ENCODE measurements at places on chromosomes 11 and 22.

- no peak for DNase-seq
These were observed 331.0 kb downstream of the LARGE1 start for GRCh38 chr22:33589297-33589696.

DNA sequence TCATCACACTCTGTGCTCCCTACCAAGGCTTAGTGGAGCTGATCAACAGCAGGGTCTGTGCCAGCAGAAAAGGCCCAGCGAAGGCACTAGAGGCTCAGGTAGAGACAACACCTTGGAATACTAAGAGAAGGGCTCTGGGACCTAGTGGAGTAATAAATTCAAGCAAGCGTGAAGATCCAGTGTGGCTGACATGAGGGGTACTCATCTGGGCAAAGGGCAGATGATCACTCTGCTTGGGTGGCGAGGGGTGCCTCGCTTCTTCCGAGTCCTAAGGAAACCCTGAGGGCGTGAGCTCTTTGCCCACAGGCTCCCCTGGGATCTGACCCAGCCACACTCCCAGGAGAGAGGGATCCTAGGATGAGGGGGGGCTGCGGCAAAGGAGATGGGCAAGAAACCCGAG, 3.5 kb upstream of the TPBGL start:
- DNase-seq, result no peak

GRCh38 chr11:133491680-133492383, 40.5 kb downstream of the OPCML start:
- no peak for DNase-seq

GRCh38 chr22:43438666-43439347, 27.0 kb downstream of the MPPED1 start:
- no peak for DNase-seq

GRCh38 chr11:117545706-117546105, 218.1 kb downstream of the CEP164 start:
- DNase-seq, result no peak

DNA sequence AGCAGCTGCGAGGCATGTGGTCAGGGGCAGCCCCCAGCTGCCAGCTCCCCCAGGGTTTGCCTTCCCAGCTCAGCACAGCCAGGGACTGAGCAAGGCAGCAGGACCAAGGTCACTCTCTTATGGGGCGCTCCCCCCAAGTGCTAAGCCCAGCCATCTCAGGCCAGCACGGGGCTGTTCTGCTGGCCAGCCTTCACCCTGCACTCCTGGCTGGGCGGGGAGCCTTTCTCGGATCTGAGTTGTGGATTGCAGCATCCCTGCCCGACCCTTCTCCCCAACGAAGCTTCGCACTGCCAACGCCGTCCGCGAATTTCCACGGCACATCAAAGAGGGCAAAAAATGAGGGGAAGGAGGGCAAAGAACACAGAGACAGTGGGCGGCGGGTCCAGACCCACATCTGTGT, 42.5 kb upstream of the GAL start:
- no peak for DNase-seq

GRCh38 chr11:66150140-66150539, 80.1 kb downstream of the PACS1 start:
- DNase-seq, result no peak

- no peak for DNase-seq
These were observed 61.5 kb downstream of the STIM1 start for GRCh38 chr11:3916962-3917361.

DNA sequence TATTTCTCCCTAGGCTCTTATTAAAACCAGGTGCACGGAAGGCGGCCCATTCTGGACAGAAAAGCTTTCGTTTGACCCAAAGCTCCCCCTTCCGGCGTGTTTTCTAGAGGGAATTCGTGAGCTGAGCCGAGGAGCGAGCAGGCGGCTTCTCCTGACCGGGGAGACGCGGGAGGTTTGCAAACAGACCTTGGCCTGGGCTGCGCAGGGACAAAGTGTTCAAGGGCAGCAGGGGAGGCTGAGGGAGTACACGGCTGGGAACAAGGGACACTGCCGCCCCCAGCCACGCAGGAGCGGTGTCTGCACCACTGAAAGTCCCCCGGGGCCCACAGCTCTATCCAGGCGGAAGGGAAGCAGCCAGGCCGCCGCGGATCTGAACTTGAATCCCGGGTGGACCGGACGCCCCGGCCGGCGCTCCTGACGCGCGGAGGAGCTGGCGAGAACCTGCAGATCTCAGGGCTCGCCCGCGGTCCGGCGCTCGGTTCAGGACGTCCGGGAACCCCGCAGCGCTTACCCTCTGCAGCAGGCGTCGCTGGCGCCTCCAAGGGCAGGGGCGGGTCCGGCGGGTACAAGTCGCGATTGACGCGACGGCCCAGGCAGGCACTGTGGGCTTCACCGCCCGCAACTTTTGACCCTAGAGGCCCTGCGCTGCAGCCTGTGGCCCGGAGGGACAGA, 101.9 kb downstream of the WT1 start:
- DNase-seq, result no peak

DNA sequence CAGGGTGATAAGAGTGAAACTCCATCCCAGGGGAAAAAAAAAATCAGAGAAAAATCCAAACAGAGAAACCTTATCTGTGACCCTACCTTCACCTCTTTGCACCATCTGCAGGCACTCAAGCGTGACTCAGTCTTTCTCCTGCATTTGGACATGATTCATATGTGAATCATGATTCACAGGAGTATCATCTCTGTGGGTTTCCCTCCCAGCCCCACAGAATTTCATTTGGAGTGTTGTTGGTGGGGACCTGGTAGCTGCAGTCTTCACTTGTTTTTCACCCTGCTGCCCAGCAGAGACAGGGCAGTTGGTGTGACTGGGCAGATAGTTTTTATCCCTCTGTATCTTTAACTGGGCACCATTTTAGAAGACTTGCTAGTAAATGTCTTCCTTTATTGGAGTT, 75.7 kb downstream of the DEPDC5 start:
- DNase-seq, result no peak

- no peak for DNase-seq
These were observed 41.2 kb downstream of the HEPHL1 start for GRCh38 chr11:94062360-94062759.

DNA sequence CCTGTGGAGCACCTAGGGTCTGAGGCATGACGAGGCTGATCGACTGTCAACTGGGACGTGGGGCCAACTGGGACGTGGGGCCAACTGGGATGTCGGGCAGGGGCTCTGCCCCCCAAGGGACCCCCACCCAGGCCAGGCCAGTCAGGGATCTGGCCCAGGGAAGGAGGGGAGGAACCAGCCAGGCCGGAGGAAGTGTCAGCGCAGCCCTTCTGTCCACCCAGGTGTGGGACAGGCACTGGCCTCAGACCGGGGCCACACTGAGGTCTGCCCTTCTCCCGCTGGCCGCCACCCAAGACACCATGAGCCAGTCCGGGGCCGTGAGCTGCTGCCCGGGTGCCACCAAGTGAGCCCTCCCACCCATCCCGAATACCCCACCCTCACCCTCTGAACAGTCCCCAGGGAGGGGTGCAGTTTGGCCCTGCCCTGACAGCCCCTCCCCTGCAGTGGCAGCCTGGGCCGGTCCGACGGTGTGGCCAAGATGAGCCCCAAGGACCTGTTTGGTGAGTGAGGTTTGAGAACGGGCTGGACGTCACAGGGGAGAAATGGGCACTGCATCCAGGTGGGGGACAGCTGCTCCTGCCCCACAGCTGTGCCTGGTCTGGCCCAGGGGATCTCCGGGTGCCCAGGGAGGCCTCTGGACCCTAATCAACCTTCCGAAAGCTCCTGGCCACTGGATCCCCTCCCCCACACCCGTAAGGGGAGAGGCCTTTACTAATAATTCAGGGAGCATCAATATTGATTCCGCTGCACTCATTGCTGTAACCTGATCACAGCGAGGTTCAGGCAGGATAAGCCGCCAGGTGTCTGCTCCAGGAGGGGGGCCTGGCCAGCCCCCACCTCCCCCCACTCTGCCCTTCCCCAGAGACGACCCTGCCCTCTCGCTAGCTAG, 3.3 kb downstream of the EPS8L2 start:
- no peak for DNase-seq

DNA sequence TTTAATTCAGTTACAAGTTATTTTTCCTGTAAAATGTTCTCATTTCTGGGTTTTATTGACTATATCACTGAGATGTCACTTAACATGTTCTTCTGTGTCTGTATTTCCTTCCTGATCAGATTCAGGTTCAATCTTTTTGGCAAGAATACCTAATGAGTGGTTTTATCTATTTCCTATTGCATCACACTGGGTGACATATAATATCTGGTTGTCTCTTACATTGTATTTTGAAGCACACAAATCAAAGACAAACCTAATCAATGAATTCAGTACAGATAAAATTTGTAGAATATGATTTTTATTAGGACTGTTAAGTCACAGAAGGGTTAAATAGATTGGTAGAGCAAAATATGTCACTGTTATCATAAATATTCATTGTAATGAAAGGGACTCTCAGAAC, 60.4 kb downstream of the BCL2L13 start:
- DNase-seq, result no peak

DNA sequence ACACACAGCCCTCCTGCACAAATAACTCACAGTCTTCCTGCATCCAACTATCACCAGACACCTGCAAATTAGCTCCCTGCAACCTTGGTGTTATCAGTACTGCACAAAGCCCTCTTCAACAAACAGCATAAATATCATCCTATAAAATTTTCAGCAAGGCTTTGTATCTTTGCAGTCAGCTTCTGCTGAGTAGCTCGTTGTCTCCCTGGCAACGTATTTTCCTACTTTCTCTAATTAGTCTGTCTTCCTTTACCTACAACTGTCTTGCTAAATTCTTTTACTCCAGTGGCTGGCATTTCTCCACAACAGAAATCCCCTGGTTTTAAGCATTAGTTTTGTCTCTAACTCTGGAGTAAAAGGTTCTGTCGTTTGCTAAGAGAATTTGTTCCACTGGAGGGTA, 3.9 kb downstream of the OR8D4 start:
- DNase-seq, result no peak

- no peak for DNase-seq
These were observed 888.9 kb downstream of the BRD1 start for GRCh38 chr22:48938741-48939140.

- no peak for DNase-seq
These were observed 432 bp downstream of the TNKS1BP1 start for GRCh38 chr11:57324154-57324885.

DNA sequence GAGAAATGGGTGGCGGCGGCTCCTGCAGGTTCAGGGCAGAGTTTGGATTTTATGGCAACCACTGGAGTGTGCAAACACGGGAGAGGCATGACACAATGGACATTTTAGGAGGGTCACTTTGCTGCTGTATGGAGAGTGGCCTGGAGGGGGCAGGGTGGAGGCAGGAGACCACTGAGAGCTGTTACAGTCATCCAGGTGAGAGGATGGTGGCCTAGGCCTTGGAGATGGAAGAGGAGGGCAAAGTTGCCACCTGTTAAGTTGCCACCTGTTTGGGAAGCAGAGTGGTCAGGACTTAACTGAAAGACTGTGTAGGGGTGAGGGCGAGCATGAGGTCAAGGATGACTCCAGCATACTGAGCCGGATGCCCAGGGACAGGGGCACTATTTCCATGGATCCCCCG, 2.3 kb upstream of the RAD9A start:
- DNase-seq, result no peak

DNA sequence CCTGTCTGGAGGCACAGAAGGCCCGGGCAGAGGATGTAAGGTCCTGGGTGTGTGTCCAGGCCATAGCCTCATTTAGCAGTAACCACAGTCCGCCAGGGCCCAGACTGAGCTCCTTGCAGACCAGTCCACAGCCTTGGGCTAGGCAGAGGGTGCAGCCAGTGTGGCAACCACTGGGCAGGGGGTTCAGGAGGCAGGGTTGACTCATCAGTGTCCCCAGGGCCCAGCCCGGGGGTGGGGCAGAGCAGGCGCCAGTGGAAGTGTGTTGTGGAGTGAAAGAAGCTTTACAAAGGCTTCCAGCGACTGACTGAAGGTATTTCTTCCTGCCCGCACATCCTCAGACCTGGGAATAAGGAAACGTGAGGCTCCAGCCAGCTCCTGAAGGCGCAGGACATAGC, 27.7 kb upstream of the WNT11 start:
- DNase-seq, result no peak

DNA sequence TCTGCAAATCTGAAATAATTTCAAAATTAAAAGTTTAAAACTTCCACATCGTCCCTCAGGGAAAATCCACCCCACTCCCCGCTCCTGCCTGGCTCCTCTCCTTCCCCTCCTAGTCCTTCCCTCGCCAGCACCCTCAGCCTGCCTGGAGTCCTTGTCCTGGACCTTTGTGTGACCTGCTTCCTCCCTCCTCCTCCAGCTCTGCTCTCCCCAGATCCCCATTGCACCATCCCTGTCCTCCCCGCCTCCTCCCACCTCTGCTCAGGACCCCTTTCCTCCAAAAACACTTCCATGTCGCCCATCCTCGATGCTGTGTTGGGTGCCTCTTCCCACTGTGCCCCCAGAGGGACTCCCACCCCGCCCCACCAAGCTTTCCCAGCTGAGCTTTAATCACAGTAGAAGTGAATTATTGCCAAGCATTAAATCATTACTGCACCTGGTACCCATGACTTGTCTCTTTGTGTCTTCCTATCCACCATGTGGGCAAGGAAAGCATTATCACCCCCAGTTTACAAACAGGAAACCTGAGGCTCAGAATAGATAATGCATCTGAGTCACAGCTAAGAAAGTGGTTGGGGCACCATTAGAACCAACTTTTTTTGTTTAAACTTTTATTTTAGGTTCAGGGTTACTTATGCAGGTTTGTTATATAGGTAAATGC, 2.4 kb upstream of the ZP1 start:
- no peak for DNase-seq

- DNase-seq, result peak; percentile 64
These were observed 5.7 kb upstream of the SULT4A1 start for GRCh38 chr22:43867839-43868635.

- no peak for DNase-seq
These were observed 89.1 kb upstream of the DBX1 start for GRCh38 chr11:20249378-20249777.

DNA sequence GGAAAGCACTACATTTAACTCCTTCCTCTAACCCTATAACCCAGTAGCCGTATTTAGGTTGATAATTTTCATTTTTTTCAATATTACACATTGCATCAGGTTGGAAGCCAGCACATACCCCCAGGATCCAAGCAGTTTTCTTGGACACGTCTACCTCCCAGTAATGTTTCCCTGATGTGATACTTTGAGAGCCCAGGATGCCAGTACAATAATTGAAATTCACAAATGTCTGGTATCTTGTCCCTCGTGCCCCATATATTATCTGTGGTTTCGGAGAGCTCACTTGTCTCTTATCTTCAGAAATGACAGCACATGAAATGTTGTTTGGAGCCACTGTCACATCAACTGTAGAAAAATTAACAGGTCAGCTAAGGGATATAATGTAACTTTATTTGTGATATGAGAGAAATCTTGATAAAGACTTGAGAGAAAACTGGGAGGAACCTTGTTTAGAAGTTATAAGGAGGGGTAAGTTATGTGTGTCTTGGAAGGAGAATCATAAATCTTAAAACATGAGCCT, 19.8 kb downstream of the TRIM5 start:
- DNase-seq, result no peak

DNA sequence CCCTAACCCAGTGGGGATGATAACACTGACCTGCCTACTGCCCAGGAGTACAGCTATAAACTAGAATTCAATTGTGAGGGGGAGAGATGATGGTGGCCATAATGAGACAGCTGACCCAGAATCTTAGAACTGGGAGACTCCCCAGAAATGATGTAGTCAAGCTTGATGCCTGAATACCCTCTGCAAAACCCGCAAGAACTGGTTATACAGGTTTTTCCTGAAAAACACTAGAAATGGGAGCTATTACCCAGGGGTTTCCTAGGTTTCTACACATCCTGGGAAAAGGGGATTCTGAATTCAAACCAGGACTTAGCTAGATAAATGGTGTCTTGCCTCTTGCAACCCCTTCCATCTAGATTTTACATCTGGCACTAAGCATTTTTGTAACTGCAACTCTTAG, 113.8 kb upstream of the NARS2 start:
- no peak for DNase-seq

- DNase-seq, result no peak
These were observed 27.2 kb downstream of the CERK start for GRCh38 chr22:46710806-46711205.

GRCh38 chr11:85779956-85780640, 30.8 kb downstream of the SYTL2 start:
- DNase-seq, result no peak

Data from left renal cortex interstitium (tissue), 4 donors.